Liver (tissue), 10 donors: ENCODE measurements at places on chromosomes 5 and 9.
A peak's percentile ranks its signal among the peaks of the same experiment; 100 is the strongest.

DNA sequence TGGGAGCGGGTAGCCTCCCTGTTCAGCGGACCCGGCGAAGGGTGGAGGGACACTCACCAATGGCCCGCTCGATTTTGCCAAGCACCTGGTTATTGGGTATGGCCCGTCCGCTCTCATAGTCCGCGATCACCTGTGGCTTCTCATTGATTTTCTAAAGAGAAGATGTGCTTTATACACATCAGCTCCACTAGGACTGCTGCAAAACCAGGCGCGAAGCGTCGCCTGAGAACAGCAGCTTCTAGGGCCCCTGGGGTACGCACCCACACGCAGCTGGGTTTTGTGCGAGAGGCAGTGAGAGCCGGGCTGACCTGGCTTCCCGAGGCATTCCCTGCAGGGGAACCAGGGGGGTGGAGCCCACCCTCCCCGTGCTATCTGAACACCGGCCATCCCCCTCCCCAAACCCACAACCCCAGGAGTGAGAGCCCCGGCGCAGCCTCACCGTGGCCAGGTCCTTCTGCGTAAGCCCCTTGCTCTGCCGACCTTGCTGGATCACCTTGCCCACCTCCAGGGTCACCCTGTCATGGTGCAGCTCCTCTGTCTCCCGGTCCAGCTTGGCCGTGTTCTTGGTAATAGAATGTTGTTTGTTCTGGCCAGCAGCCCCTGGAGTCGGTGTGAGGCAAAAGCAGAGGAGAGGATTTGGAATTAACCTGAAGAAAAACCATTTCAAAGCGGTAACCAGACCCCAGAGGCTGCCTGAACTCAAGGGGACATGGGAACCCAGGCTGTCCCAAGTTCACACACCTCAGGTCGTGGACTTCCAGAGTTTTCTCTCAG is 3.1 kb downstream of the EDF1 start:
- H3K27ac ChIP-seq: peak overlapping the region; percentile 41
- H3K36me3 ChIP-seq: peaks cover 25% of the 10 kb centered on the region
- H3K27me3 ChIP-seq: no peaks in the 10 kb centered on the region
- no peak overlapping the region for H3K4me3 ChIP-seq
- H3K4me1 ChIP-seq: peaks cover 30% of the 10 kb centered on the region
- peak; percentile 31 for DNase-seq

DNA sequence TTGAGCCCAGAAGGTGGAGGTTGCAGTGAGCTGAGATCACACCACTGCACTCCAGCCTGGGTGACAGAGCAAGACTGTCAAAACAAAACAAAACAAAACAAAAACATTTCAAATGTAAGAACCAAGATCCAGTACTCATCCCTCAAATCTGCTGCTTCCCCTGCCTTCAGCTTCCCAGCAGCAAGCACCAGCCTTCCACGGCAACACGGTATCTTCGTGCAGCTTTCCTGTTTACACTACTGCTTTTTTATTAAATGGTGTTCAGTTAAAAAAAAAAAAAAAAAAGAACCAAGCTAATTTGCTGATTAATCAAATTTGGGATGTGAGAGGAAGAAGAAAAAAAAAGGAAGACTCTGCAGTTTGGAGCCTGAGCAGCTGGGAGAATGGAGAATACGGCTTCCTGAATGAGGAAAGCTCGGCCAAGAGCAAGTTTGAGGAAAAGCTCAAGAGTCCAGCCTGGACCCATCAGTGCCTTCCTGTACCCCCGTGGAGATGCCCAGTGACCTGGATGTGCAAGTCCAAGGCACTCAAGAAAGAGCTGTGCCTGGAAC is 28.0 kb upstream of the SLC2A8 start:
- no peaks in the 10 kb centered on the region for H3K36me3 ChIP-seq
- H3K4me1 ChIP-seq: no peaks in the 10 kb centered on the region
- H3K4me3 ChIP-seq: no peak overlapping the region
- no peak for DNase-seq
- no peaks in the 10 kb centered on the region for H3K27me3 ChIP-seq

DNA sequence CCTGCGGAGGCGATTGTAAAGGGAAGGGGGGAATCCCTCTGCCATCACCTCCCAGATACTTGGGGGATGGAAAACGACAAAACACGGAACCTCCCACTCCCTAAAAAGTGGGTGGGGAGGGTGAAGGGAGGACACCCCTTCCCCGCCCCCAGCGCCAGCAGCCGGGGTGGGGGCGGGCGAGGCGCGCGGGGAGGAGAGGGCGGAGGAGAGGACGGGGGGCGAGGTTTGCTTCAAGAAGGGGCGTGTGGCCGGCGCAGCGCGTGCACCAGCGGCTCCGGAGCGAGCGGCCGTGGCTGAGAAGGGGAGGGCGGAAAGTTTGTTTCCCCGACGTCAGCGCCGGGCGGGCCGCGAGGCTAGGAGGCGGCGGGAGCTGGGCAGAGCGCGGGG is at the start of gene PRRX2:
Gene PRRX2, plus strand, starts transcription at position 259 of the 387 bp plus-strand sequence. CDS start 221 bp downstream, outside the sequence.
- no peaks in the 10 kb centered on the region for H3K36me3 ChIP-seq
- H3K4me1 ChIP-seq: peaks cover 2% of the 10 kb centered on the region

DNA sequence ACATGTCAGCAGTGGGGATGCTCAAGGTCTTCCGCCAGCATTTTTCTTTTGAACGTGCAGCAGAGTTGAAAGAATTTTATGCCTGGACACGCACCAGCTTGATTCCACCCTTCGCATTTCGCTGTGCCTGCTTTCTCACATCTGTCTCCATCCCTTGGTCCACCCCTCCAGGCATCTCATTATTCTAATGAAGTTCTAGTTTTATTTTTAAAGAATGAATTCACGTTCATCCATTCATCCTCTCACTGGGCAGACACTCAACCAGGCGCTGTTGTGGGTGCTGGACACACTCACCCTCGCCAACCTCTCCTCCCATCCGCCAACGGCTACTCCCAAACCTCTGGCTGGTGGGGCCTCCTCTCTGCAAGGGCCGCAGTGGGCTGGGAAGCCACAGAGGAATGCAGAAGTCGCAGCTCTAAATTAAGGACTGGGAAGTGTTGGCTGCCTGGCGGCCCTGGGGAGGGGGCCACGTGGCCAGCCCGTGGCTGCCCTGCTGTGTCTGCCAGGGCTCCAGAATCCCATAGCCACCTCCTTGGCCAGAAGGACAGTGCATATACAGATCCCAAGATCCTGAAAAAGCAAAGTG is 6.7 kb downstream of the SUSD3 start:
- H3K27ac ChIP-seq: no peak overlapping the region
- no peak for DNase-seq
- H3K36me3 ChIP-seq: no peaks in the 10 kb centered on the region
- H3K4me1 ChIP-seq: peaks cover 21% of the 10 kb centered on the region
- no peaks in the 10 kb centered on the region for H3K27me3 ChIP-seq
- H3K4me3 ChIP-seq: no peak overlapping the region

DNA sequence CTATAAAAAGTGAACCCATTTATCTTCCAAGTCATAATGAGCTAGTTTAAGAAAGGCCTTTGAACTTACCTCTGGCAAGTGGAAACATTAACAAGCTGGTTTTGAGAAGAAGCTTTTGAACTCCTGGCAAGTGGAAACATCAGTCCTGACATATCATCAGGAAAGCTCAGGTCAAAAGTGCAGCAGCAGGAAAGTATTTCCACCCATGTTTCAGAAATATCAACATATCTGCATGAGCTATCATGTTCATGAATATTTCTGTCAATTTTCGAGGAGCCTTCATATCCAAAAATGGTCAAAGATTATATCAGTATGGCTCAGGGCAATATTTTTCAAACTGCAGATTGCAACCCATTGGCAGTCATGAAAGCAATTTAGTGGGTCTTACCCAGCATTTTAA is 133.9 kb downstream of the PLK2 start:
- H3K4me3 ChIP-seq: no peak overlapping the region
- DNase-seq: no peak
- H3K27ac ChIP-seq: no peak overlapping the region
- no peaks in the 10 kb centered on the region for H3K36me3 ChIP-seq
- no peaks in the 10 kb centered on the region for H3K27me3 ChIP-seq
- H3K4me1 ChIP-seq: no peaks in the 10 kb centered on the region

DNA sequence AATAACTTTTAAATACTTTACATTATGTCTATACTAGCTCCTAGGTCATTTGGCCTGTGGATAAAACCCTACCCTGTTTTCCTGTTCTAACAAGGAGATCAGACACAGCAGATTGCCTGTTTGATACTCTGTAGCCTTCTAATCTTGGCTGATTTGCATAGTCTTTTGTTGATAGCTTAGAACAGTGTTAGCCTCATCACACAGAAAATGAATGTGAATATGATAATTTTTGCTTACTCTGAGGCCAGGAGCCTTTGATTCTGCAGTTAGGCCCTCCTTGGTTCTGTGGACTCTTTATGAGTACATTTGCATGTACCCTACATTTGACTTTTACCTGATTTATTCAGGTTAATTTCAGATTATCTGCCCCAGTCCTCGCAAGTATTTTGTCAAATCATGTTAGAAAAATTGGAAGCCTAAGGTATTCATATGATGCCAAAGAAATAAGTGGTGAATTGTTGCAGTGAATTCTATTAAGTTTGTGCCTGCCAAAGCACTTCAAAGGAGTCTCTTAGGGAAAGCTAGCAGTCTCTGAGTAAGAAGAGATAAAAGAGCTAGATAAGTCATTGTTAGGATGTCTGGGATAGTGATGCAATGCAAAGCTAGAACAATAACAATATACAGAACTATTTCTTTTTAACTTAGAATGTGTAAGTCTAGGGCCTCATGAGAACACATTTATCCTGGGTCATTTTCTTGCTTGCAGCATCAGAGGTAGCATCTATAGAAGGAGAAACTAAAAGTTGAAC is 56.4 kb downstream of the SCAMP1 start:
- H3K4me3 ChIP-seq: no peak overlapping the region
- no peaks in the 10 kb centered on the region for H3K4me1 ChIP-seq
- H3K36me3 ChIP-seq: peaks cover 10% of the 10 kb centered on the region
- no peak overlapping the region for H3K27ac ChIP-seq
- no peak for DNase-seq
